Hippocampal formation (tissue), 2 donors: ENCODE measurements at places on chromosomes 7 and 10.

DNA sequence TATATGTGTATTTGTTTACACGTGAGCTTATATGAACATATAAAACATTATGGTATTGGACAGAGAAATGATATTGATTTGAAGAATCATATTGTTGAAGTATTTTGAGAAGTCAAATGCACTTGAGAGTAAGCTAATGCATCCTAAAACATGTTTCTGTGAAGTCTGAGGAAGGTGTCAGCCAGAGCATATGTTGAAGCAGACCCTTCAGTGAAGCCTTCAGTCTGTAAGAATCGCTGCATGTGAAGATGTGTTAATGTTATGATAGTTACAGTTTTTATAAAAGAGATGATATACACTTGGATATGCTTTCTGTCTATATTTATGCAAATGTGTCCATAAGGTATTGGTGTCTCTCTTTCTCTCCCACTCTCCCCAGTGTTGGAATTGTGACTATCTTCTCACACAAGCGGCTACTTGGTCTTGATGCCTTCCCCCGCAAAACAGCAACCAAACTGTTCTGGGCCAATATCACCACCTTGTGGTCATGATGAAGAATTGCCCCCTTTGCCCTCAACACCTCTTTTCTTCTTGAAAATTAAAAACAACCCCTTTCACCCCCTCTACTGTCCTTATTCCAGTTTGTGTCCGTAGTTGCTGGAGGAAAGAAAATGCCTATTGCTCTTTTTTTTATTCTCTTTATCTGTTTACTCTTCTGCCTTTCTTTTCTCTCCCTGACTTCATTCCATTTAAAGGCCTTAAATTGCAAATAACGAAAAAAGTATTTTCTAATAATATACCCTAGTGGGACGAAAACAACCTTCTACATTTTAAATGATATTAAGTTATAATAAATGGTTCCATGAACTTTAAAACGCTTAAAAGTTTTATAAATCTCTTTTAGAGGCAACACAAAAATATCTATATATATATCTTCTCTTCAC lies 64.9 kb downstream of the IKZF1 start:
- DNase-seq: no peak

- no peak for DNase-seq
Observed at GRCh38 chr7:96674565-96674964, 35.1 kb downstream of the SEM1 start.

GRCh38 chr7:55303220-55303619 lies 61.9 kb upstream of the LANCL2 start:
- no peak for DNase-seq

GRCh38 chr10:49498425-49498824 lies 40.5 kb downstream of the ERCC6 start:
- DNase-seq: no peak

DNA sequence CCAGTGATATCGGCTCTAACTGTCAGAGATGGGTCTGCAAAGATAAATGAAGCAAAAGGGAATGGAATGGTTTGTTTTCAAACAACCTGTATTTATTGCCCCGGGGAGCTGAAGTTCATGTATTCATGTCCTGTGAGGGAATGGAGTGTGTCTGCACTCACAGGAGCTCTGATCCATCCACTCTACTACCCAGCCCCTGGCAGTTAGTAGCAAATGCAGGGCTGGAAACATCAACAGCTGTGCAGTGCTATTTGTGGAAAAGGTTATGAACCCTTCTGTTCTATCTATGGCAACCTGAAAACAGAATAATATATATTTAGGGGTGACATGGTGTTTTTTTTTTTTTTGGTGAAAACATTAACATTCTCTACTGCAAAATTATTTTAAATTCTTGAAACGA lies 9.8 kb downstream of the AGR2 start:
- no peak for DNase-seq

GRCh38 chr7:78006063-78006755 lies 207.6 kb downstream of the PHTF2 start:
- no peak for DNase-seq

- no peak for DNase-seq
Observed at GRCh38 chr10:108708363-108708762, 1214.9 kb downstream of the XPNPEP1 start.

DNA sequence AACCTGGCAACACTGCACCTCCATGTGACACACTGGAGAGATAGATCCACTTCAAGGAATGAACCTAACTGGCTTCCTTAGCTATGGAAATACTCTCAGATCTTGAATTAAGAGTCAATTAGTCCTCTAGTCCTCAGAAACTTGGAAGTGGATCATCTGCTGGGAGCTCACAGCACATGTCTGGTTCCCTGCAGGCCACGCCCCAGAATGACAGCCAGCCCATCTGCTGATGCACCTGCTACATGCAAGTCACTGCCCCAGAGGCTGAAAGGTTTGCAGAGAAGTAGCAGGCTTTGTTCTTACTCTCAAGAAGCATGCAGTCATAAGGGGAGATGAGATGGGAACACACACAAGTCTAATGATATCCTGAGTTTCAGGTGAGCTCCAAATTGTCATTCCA lies 275.9 kb downstream of the SKAP2 start:
- DNase-seq: no peak

- no peak for DNase-seq
Observed at GRCh38 chr7:90574146-90574819, 21.8 kb upstream of the CDK14 start.
